ENCODE measurements at places on chromosomes 11 and 22.

GRCh38 chr11:92397221-92397755 lies 172.7 kb downstream of the FAT3 start:
- no peak for DNase-seq

DNA sequence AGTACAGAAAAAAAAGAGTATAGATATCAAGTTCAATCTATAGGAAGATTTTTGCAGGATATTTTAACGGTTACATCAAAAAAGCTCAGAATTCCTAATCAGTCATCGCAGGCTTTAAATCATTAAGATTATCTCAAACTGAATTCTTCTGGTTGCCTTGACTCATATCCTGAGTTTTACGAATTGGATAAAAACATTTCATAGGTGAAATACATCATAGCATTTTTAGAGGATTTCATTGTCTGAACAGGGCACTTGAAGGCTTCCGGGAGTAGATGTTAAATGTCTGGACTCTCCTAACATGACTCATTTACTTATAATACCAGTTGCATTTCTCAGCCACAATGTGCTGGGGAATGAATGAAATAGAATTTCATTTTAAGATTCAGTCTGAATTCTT lies 2216.6 kb upstream of the RAG2 start:
- no peak for DNase-seq

DNA sequence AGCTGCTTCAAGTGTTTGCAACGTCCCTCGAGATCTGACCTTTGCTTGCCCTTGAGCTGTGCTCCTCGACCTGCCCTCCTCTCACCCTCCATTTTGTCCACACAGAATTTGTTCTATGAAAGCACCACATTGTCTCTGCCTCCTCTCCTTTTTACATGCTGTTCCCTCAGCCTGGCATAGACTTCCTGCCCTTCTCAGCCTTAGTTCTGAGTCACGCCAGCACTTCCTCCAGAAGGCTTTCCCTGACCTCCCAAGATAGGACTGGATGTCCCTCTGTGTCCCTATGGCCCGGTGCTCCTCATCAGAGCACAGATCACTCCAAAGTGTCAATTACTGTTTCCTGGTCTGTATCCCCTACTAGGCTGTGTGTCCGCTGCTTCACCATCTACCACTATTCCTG lies 16.2 kb downstream of the JHY start:
- no peak for DNase-seq

GRCh38 chr11:72061739-72062396 lies 18.5 kb downstream of the NUMA1 start:
- DNase-seq, result no peak
